Activated CD4-positive, alpha-beta memory T cell treated with anti-CD3 and anti-CD28 coated beads for 36 hours (primary cell): ENCODE measurements at places on chromosomes 2 and 18.
A peak's percentile ranks its signal among the peaks of the same experiment; 100 is the strongest.

- no peak for DNase-seq
Measured at GRCh38 chr2:71478806-71479205, 25.4 kb downstream of the DYSF start.

GRCh38 chr2:229952256-229952835 is 30.0 kb downstream of the FBXO36 start:
- no peak for DNase-seq

GRCh38 chr18:43914018-43914417 is 636.7 kb upstream of the SYT4 start:
- no peak for DNase-seq

DNA sequence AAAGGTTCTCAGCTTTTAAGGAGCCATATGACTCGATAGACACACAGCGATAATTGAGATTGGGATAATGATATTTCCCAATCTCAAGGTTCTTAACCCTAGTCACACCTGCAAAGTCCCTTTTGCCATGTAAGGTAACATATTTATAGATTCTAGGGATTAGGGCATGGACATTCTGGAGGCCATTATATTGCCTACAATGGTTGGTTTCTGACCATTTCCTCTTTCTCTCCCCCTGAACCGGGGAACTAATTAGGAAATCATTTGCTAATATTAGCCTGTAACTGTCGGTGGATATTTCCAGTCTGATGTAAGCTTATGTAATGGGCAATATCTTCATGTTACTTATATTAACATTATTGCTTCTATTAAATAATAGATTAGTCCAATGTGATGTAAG is 40.8 kb upstream of the ARHGAP15 start:
- no peak for DNase-seq

- no peak for DNase-seq
Measured at GRCh38 chr2:126482582-126483464, 173.1 kb upstream of the GYPC start.

DNA sequence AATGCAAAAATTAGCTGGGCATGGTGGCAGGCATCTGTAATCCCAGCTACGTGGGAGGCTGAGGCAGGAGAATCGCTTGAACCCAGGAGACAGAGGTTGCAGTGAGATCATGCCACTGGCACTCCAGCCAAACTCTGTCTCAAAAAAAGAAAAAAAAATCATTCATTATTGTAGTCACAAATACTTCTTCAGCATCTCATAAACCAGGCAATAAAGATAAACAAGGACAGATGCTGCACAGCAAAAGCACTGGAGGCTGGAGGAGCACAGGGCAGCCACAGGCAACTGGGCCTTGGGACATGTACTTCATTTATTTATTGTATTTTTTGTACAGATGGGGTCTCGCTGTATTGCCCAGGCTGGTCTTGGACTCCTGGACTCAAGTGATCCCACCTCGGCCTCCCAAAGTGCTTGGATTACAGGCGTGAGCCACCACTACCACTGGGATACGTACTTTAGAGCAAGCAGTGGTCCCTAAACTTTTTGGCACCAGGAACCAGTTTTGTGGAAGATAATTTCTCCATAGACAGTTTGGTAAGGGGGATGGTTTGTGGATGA is 16.8 kb upstream of the MAT2A start:
- DNase-seq: no peak

DNA sequence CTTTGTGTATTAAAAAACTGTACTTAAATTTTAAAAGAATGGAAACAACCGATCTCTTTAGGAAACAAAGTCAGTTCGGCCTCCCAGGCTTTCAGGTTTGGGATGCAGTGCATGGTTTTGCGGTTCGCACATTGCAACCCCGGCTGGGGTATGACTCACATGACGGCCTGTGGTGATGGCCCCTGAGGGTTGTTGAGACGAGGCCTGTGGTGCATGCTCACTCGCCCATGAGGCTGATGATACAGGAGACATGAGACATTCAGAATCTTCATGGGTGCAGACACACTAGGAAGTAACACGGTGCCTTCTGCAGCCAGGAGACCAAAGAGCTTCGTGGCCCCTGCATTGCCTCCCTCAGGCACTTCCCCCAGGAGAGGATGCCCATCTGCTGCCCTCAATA is 724.6 kb upstream of the SALL3 start:
- DNase-seq: no peak

DNA sequence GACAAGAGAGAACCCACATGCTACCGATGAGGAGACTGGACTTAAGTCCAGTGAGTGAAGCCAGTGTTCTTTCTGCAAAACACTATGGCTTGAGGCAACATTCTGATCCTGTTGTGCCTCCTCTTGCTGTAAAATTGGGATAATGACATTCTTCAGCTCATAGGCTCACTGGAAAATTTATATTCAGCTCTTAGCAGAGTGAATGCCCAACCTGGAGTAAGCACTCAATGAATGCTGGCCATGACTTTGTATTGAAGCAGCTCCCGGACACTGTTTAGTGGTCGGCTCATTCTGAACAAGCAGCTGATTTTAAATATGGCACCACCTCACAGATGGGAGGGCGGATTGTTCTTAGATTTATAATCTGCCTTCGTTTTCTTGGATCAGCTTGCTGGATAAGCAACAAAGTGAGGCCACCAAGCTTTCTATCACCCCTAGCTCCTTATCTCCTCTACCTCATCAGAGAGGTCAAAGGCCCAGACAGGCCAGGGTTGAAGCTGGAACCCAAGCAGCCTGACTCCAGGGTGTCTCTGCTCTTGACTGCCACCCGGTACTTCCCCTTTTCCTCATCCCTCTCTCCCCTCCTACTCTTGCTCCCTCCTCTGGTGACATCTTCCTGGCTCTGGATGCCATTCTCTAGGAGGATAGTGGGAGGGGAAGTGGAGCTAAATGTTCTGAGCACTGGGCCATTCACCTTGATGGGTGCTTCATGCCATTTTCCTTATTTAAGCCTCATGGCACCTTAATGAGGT is 11.5 kb downstream of the SLC9A4 start:
- DNase-seq: no peak

GRCh38 chr2:66682476-66682875 is 247.6 kb downstream of the MEIS1 start:
- DNase-seq: no peak

DNA sequence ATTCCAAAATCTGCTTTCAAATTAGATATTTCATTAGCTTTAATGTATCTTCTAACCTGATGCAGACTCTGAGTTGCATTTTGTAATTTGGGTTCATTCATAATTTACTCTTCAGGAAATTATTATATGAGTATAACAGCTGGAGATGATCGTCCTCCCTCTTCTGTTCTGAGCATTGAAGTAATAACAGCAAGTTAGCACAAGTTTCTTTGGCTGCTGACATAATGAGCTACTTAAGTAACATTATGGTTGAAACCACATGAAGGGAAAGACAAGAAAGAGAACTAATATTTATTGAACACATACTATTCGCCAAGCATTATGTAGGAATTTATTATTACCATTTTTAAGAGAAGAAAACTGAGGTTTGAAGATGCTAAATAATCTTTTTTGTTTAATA is 75.1 kb downstream of the CPO start:
- DNase-seq: no peak

- no peak for DNase-seq
Measured at GRCh38 chr2:96642564-96643360, at the start of gene FER1L5. FER1L5 (plus strand) TSS chr2:96642764; CDS start chr2:96642837, 73 bp downstream.

- no peak for DNase-seq
Measured at GRCh38 chr2:227772197-227772661, 26.5 kb downstream of the SCYGR8 start.

DNA sequence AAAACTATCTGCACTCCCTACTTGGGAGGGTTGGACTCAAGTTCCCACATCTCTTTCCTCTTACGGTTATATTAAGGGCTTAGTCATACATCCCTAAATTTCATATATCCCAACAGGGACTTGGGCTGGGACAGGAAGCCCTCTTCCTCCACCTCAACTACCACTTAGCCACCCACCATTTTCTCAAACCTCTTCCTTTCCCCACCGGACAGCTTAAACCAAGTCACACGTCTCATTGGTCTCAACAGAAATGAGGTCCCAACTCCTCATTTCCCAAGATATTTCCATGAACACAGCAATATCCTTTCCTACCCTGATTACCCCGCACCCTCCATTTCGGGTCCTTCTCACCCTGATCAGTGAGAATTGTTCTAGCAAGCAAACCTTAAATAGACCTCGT is 736 bp downstream of the ZSCAN30 start:
- no peak for DNase-seq

DNA sequence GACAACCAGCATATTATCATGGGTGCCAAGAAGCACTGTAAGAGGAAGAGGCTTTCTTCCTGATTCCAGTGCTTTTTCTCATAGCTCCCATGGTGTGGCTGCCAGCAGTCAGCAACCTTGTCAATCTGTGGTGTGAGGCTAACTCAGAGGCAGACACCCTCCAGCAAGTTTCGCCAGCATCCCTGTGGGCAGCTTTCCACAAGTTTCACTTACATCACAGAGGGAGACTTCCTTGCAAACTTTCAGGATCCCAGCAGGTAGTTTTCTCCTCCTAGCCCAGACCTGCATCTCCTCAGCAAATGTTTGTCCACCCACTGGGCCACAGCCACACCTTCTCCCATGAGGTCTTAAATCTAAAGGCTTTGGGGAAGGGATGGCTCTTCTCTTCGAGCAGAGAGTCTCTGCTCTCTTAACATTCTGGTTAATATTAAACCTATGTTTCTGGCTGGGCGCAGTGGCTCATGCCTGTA is 9.1 kb downstream of the DNAH7 start:
- no peak for DNase-seq

- DNase-seq: no peak
Measured at GRCh38 chr2:69836316-69836715, 6.9 kb downstream of the GMCL1 start.

DNA sequence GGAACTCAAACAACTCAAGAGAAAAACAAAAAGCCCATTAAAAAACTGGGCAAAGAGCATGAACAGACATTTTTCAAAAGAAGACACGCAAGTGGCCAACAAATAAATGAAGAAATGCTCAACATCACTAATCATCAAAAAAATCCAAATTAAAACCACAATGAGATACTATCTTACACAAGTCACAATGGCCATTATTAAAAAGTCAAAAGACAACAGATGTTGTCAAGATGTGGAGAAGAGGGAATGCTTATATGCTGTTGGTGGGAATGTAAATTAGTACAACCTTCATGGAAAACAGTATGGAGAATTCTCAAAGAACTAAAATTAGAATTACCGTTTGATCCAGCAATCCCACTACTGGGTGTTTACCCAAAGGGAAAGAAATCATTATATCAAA is 15.1 kb downstream of the LMAN1 start:
- no peak for DNase-seq

GRCh38 chr2:96775160-96775559 is 14.5 kb downstream of the CNNM4 start:
- DNase-seq: no peak

- DNase-seq: no peak
Measured at GRCh38 chr2:164164602-164165001, 428.8 kb upstream of the FIGN start.

DNA sequence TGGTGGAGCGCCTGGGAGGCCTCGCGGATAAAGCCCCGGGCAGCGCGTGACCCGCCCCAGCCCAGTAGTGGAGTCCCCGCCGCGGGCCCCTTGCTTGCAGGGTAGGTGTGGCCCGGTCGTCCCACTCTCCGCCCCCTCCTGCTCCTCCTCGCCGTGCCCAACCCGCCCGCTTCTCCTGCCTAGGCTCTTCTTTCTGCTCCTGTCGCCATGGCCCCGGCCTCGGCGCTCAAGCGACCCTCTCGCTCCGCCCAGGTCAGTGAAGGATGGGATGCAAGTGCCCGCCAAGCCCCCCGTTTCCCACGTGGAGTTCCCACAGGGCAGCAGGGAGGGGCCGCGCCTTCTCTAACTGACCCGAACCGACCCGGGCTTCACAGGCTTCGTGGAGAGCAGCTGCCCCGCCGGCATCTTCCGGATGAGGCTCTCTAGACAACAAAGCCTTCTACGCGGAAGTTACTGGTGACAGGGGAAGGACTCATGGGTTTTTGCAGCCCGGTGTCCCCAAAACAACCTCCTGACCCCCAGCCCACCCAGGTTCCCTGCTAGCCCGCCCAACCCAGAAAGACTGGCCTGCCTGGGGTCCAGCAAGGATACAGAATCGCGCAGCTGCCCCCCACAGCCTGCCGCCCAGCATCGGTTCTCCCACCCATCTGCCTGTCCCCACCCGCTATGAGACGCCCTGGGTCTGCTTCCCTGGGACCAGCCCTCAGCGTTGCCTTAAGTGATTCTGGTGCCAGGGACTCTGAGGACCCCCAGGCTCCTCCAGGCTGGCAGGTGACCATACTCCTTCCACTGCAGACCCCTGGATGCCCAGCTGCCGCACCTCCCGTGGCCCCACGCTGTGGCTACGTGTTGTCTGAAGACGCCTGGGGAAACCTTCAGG is 32.8 kb downstream of the TTC32 start:
- peak; percentile 70 for DNase-seq

- no peak for DNase-seq
Measured at GRCh38 chr18:24076950-24077349, 61.9 kb upstream of the CABYR start.

- no peak for DNase-seq
Measured at GRCh38 chr2:73095910-73096309, 16.8 kb downstream of the RAB11FIP5 start.

GRCh38 chr2:118089139-118089800 is 999 bp downstream of the INSIG2 start:
- DNase-seq: peak; percentile 50

- no peak for DNase-seq
Measured at GRCh38 chr18:48186131-48186766, 222.9 kb downstream of the ZBTB7C start.

DNA sequence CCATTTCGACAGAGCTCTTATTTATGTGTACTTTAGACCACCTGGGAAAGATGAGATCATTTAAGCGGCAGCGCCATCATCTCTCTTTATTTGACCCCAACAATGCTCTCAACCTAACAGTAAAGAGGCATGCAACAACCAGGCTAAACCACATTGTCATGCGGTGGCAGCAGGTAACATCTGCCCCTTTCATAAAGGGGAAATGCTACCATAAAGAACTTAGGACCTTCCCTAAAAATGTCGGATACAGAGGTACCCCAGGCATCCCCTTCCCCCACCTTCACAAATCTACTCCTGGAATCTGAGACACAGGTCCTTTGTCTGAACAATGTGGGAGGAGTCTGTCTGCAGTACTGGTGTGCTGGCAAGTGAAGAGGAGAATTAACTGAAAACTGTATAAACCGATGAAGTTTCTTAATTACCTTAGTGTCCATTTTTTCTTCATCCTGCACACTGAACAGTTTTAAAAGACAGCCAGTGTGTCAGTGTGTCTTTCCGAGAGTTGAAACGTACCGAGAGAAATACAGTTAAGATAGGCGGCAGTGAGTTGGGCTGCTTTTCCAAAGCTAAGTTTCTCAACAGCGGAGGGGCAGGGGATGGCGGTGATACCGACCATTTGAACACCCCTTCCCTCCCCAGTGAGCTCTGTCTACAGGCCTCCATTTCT is 1.9 kb downstream of the MEX3C start:
- peak; percentile 57 for DNase-seq

- no peak for DNase-seq
Measured at GRCh38 chr2:176202491-176202890, 14.0 kb downstream of the HOXD1 start.

GRCh38 chr2:8518979-8519668 is 162.7 kb upstream of the ID2 start:
- DNase-seq: peak; percentile 28

DNA sequence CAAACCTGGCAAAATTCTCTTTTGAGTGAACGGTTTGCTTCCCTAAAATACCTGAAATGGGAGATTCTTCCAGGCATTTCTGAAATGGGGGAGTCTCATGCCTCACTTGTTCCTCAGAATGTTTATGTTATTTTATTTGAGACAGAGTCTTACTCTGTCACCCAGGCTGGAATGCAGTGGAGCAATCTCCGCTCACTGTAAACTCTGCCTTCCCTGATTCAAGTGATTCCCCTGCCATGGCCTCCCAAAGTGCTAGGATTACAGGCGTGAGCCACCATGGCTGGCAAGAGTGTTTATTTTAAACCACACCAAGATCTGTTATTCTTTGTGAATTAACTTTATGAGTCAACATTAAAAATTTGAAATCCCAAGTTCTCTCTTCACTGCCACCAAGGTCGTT is 6.4 kb upstream of the FHL2 start:
- DNase-seq: no peak
